Activated CD4-positive, alpha-beta T cell treated with anti-CD3 and anti-CD28 coated beads, Interleukin-10, Interleukin-2, amounts not matched to agents 100 ng/mL and 50 ng/mL, durations not matched to agents 16 hours and 8 hours (primary cell): ENCODE measurements at places on chromosomes 2 and 18.

GRCh38 chr18:56035546-56035945 is 447.6 kb upstream of the TCF4 start:
- DNase-seq, result no peak

DNA sequence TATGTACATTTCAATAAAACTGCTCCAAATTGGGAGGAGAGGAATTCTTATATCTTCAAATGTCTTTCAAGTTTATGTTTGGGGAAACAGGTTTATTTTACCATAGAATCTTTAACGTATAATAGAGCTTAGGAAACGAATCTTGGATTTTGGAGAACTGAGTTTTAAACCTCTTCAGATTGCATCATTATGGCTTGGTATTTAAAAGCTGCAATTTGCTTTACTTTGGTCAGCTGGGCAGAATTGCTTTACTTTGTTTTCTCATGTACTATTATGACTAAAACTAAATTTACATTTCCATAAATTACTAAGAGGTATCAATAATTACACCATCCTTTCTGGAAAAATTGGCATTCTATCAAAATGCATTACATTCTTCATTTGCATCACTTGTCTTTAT is 54.6 kb downstream of the BAZ2B start:
- DNase-seq, result no peak

DNA sequence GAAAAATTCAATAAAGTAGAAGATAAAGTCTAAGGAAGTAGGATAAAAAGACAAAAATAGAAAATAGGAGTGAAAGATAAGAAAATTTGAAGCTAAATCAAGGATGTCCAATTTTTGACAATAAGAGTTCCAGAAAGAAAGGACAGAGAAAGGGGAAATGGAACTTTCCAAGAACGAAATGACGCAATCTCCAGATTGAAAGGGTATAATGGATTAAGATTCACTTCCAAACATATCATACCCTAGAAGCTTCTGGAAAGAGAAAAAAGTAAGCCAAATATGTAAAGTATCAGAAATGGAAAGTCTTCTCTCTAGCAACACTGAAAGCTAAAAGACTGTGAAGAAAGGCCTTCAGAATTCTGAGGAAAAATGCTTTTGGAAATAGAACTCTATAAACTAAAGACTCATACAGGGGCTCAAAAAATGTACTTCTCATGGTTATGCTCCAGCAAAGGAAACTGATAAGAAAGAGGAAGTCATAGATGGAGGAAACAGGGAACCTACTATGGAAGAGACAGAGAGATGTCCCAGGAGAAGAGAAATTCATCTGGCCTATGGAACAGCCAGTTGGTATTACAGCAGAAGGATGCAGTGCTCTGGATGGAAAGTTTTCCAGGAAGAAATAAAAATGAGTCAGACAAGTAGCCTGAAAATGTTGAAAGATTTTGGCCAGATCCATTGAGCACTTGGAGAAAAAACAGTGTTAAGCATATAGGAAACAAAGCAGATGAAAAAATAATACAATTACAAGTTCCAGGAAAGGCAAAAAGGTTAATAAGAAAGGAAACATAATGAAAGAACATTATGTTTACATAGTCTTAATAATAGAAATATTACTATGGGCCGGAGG is 20.1 kb downstream of the CASP8 start:
- no peak for DNase-seq

DNA sequence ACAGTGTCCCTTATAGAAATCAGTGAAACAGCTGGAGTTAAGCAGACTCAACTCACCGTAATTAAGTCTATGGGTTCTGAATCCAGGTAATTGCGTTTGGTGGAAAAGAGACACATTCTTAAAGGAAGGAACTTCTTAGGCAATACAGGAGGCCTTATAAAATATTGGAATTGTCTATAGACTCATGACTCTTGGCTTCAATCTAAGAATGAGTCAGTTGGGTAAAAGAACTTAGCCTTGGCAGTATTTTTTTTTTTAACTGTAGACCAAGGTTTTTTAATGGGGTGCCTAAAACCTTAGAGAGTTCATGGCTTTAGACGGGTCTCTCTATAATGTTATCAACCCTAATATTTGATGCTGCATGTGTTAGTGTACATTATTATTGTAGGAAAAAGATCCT is 47.6 kb downstream of the CCDC85A start:
- no peak for DNase-seq

DNA sequence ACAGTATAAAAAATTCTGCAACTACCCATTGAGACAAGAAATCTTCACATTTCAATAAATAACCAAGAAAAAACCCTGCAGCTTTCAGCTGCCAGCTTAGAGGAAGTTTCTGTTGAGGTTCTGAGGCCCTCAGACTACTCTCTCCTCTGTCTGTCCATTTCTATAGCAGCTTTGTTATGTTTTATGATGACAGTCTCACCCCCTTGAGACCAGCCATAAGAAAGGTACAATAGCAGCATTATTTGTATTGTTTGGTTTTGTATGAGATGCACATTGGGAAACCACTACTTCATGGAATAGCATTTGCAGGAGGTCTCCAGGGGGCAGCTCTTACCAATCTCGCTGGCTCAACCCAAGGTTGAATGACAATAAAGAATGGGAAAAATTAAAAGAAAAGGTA is 334.6 kb upstream of the VRK2 start:
- no peak for DNase-seq

- no peak for DNase-seq
These were observed 680.9 kb downstream of the IRS1 start for GRCh38 chr2:226118471-226119429.

DNA sequence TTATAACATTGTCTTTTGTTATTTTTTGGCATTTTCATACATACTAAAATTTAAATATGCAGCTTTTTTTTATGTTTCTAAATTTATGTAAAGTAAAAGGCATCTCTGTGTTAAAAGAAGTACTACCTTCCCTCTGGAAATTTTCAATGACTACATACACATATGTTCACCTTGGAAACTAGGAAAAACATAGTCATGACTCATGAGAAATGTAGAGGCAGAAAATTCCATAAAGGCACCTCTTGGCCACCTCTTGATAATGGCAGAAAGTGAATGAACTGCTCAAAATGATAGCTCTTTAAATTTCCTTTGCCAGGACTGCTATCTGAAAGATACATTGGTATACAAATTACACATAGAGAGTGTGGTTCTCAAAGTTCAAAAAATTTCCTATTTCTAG is 889.1 kb upstream of the ZEB2 start:
- no peak for DNase-seq

DNA sequence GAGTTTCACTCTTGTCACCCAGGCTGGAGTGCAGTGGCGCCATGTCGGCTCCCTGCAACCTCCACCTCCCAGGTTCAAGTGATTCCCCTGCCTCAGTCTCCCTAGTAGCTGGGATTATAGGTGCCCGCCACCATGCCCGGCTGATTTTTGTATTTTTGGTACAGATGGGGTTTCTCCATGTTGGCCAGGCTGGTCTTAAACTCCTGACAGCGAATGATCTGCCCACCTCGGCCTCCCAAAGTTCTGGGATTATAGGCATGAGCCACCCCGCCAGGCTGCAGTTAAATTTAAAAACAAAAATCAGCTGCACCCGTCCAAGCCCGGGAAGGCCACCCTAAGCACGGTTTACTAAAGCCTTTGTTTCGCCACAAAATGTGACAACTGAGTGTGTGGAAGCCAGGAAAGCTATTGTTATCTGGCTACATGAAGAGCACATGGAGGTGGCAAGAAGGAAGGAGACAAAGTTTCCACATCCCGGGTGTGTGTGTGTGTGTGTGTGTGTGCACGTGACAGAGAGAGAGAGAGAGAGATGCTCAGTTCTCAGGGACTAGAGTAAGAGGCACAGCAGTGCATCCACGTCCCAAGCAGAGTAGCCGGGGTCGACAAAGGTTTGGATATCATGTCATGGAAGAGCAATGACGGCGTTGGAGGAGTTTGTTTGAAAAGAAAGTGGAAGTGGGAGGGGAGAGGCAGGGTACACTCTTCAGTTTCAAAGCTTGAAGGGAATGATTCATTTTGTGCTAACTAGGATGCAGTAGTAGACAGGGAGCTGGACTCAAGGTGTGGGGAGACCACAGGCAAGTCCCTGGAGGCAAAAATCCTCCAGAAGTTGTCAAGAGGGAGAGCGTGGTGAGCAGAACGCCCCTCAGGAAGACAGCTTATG is 20.1 kb downstream of the INPP5D start:
- peak; percentile 60 for DNase-seq

DNA sequence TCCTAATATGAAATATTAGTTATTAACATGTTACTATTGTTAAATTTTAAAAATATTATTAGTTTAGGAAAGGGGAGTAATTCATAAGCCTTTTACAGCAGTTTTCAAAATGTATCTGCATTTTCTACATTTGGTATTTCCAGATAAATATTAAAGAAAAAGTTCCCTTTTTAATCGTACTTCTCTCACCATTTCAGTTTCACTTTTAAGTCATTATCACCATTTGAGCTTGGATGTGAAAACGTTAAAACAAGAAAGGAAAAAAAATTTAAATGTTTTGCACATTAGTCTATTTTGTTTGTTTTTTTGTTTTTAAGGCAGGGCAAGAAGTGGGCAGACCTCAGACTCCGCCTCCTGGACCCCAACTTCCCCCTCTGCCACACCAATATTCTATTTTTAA is 3.3 kb upstream of the SRSF7 start:
- DNase-seq, result no peak

GRCh38 chr18:67639872-67640271 is 123.4 kb upstream of the DSEL start:
- DNase-seq, result no peak

- no peak for DNase-seq
These were observed 24.3 kb upstream of the FAP start for GRCh38 chr2:162267496-162267895.

GRCh38 chr2:152646775-152647174 is 70.5 kb downstream of the PRPF40A start:
- no peak for DNase-seq

DNA sequence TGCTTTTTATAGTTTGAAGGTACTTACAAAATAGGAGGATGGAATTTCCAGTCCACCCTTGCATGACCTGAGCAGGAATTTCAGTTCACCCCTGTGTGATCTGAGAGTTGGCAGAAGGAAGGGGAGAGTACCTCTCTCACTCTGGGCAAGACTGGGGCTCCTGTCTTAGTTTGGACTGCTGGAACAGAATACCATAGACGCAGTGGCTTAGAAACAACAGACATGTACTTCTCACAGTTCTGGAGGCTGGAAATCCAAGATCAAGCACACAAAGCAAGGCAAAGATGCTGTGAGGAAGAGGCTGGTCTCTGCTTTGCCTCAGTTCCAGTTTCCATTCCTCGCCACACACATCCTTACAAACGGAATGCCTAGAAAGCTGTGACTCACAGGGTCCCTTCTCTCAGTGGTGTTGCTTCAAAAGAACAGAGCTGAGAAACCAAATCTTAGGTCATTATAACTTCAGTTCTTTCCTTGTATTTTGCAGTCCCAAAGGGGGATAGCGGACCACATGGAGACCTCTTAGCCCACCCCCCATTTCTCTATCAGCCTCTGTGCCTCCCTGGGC is 108.8 kb upstream of the HAAO start:
- DNase-seq, result no peak
